Stimulated activated CD8-positive, alpha-beta memory T cell treated with anti-CD3 and anti-CD28 coated beads, Interleukin-4, amount 100 ng/mL, for 1 hour (primary cell): ENCODE measurements at places on chromosomes 2 and 18.

DNA sequence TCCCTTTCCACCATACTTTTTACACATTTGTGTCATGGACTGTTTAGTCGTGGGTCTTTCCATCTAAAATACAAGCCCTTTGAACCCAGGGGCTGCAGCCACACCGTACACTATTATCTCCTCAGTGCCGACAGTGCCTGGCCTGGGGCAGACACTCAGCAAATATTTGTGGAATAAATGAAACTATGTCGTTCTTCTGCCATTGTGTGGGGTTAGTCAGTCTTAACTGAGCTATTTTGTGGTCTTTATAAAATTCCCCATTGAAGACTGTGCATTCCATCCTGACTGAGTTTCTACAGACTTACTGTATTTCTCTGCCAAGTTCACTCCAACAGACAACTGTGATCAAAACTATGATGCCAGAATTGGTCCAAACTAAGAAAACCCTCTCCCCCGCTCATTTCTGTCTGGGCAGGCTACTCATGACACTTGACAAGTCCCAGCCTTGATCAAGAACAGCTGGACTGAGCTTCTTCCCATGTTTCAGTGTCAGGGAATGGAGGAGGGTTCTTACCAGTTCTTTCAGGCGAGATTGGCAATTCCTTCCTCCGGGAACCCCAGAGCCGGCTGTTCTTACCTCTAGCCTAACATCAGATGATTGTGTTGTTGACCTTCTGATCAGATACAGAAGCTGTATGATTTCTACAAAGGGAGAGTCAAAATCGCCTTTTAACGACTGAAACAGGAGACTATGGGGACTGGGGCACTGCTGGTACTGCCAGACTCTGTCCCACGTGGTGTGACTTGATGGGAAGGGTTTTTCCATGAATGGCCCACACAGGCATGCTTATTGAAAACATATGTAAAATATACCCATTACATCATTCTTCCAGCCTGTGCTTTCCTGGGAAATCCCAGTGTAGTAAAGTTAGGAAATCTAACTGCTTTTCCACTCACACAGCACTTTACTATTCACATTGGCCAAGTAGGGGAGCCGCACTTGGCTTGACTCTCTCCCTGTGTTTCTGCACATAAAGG, 77.4 kb upstream of the NPAS2 start:
- no peak for DNase-seq

DNA sequence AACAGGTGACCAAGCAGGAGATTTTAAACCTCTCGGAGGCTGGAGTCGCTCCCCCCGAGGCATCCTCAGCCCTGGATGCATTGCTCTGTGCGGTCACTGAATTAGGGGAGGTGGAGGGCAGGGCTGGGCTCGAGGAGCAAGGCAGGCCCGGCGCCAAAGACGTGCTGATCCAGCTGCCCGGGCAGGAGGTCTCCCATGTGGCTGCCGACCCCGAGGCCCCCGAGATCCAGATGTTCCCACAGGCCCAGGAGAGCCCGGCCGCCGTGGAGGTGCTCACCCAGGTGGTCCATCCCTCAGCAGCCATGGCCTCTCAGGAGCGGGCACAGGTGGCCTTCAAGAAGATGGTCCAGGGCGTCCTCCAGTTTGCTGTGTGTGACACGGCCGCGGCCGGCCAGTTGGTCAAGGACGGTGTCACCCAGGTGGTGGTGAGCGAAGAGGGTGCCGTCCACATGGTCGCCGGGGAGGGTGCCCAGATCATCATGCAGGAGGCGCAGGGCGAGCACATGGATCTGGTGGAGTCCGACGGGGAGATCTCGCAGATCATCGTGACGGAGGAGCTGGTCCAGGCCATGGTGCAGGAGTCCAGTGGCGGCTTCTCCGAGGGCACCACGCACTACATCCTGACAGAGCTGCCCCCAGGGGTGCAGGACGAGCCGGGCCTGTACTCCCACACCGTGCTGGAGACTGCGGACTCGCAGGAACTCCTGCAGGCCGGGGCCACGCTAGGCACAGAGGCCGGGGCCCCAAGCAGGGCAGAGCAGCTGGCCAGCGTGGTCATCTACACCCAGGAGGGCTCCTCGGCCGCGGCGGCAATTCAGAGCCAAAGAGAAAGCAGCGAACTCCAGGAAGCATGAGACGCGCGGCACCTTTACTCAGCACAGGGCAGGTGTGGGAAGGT, 145.1 kb downstream of the PTGR3 start:
- no peak for DNase-seq

- no peak for DNase-seq
These were observed 27.0 kb downstream of the MEIS1 start for GRCh38 chr2:66461664-66462500.

GRCh38 chr2:23669413-23670244, 257.3 kb downstream of the ATAD2B start:
- no peak for DNase-seq

DNA sequence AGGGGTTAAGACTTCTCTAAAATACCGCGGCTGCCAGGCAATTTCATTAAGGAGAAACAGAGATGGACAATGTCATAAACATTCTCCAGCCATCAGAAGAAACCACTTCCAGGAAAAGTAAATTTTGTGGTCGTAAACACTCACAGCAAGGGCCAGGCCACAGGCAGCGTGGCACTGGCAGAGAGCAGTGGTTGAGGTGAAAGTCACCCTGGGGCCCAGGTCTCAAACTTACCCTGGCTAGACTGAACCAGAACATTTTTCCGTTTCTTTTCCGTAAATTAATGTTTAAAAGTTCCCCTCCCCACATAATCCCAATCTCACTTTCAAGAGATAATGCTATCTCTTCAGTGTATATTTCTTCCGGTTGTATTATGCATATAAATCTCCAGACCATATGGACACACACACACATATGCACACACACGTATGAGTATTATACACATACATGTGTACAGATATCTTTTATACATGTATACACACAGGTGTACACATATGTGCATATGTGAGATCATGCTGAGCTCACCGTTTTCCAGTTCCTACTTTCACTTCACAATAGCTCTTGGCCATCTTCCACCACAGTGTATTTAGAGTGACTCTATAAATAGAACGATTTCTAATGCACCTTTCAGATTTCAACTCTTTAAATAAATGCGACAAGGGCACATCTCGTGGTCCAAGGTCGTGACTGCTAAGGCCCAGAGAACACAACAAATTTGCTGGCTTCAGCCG, 90.1 kb downstream of the MALT1 start:
- no peak for DNase-seq

DNA sequence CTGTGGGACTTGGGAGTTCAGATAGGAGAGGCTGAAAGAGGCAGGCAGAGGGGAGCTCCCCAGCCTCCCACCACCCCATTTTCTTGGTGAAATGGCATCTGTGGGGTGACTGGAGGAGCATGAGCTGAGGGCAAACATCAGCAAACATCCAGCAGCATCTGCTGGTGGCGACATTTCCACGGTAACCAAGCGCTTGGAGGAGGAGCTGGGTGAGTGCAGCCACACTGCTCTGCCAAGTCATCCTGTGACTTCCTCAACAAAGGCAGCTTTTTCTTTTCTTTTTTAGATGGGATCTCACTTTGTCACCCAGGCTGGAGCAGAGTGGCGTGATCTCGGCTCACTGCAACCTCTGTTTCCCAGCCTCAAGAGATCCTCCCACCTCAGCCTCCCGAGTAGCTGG, 5.6 kb downstream of the TXNL4A start:
- no peak for DNase-seq

DNA sequence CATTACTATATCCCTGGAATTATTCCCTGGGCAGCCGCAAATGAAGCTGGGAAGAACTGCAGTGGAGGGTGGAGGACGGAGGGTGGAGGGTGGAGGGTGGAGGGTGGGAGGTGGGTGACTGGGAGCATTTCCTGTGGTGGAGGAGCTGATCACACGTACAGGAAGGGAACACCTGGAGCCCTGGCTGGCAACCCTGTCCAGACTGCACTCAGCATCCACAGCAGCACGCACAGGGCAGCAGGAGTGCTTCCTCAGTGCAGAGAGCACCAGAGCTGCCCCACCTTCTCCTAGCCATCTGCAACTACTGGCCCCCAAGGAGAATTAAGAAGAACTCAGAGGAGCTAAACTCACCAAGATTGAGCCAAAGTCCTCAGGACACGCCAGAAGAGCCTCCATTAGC, 249.9 kb downstream of the EIPR1 start:
- DNase-seq = no peak

DNA sequence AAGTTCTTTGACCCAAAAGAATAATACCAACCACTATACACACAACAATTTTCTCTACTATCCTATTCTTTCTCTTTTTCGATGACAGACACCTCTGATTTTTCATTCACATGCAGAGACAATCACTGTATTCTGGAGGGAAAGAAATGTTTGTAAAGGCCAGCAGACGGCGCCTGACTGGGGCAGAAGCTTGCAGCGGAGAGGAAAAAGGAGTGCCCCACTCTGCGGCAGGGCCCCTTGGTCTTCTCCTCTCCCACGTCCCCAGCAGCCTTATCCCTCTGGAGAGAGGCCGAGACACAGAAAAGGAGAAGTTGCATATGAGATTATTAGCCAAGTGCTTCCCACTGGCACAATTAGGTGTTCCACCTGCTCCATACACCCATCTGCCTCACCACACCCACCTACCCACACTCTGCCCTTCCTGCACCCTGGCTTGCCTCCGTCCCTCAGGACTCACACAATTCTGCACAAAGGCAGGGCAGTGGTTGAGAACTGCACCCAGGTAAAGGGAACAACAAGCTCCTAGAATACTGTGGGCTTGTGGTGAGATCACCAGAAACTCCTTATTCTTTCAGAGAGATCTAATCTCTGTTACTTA, 687.3 kb downstream of the NRXN1 start:
- no peak for DNase-seq

DNA sequence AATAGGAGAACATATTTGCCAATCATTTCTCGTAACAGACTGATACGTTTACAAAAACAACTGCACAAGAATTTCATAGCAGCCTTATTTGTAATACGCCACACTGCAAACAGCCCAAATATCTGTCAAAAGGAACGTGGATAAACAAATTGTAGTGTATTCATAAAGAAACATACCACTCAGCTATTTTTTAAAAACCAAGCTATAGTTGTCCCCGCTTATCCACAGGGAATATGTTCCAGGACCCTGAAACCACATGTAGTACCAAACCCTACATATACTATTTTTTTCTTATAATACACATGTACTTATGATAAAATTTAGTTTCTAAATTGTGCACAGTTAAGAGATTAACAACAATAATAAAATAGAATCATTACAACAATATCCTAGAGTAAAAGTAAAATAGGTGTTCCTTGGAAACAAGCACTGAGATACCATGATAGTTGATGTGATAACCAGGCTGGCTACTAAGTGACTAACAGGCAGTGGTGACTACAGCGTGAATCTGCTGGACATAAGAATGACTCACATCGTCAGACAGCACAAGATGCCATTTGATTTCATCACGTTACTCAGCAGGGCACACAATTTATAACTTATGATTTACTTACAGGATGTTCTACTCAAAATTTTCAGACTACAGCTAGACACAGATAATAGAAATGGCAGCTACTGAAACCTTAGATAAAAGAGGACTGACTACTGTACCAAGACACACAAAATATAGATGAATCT, 367.4 kb downstream of the NCKAP5 start:
- no peak for DNase-seq

DNA sequence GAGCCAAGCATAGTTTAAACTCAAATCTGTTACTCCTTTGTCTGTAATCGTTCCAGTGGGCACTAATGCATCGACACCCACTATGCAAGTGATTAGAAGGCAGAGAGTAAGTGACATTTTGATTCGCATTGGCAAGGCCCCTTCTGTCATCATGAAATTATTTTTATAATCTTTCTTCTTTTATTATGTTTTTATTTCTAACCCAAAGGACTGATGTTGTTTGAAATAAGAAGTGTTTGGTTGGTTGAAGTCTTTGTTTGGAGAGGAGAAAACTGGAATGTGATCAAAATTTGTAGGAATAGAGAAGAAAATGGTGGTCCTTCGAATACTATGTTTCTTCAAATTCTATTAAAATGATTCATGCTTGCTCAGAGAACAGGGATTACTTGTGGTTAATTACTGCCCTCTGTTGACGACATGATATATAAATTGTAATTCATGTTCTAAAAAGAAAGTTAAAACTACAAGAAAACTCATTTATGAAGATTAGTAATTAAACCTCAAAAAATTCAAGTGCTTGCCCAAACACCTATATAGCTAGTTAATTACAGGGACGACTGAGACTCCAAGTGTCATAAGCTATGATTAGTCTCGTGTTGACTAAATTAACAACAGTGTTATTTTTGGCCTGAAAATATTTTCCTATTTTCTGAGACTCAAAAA, 26.4 kb upstream of the TFPI start:
- DNase-seq = no peak

DNA sequence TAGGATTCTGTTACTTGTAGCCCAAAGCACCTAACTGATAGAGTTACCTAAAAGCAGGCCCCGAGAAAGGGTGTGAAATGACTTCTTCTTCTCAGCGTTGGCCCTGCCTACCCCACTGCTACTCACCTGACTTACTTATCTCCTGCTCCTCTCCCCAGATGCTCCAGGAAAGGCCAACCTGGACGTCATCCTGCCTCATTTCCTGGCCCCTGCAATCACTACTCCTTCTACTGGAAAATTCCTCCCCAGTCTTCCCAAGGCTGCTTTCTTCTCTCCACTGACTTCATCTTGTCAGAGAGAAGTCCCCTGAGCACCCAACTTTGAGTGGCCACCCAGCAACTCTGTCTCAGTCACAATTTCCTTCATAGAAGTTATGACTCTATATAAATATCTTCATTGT, 63.4 kb upstream of the KLF7 start:
- DNase-seq = no peak

DNA sequence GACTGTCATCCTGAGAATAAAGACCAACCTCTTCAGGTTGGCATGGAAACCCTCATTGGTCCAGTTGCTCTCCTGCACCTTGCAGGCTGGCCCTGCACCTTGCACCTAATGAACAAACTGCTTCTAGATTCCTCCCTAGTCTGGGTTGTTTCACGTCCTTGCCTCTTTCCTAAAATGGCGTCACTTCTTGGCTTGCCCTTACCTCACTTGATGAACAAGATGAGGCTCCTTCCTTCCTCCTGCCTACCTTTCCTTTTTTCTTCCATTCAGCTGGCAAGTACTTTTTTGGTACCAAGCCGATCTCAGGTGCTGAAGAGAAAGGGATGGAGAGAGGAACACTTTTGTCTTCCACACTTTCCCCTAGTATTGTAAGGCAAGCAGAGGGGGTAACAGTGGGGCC, 74.5 kb downstream of the MYCN start:
- DNase-seq = no peak

DNA sequence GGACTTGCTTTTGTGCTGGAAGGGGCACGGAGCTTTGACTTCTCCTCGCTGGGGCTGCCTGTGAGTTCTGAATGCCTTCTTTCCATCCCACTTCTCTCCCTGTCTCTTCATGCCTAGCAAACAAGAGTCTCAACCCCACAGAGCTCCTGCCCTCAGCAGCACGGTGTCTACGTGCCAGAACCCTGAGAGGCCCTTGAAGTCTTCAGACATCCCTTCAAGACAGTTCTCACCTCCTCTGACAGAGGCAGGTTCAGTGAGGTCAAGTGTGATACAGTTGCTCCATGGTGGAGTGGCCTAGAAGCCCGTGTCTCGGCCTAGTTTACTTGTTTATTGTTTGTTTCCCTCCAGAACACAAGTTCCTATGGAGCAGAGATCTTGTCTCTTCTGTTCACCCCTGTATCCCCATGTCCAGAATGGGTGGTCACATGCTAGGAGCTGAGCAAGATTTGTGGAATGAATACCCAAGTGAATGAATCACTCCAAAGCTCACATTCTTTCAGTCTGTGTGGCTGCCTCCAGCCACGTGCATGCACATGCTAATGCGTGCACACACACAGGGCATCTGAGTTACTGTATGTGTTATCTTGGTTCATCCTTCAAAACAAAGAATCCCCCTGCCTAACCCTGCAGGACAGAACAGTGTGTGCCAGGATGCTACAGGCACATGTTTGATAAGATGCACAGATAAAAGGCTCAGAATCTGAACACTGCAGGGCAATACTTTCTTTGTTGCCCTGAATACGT, 391.6 kb downstream of the NBAS start:
- no peak for DNase-seq
